ENCODE measurements at places on chromosomes 11 and 22.

- no peak for DNase-seq
Measured at GRCh38 chr22:27546157-27546935, 255.2 kb downstream of the MN1 start.

DNA sequence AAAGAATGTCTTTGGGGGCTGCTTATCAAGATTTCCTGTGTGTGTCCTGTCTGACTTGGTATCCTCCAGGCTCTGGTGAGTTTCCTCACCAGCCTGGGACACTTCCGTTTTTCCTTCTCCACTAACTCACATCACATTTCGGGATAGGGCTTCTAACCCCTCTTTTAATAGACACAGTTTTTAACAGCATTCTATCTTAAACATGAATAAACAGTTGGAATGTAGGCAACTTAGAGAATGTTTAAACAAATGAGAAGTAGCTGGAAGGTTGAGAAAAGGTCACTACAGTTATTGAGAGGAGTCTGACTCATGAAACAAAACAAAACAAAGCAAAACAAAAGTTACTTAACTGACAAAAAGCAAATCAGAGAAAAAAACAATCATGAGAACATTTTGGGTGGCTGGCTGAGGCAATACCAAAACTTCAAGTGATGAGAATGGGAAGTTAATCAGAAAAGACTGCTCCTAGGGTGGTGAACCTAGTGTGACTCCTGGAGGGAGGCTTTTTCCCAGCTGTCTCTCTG, 64.7 kb upstream of the CTSC start:
- no peak for DNase-seq

GRCh38 chr22:40190501-40190900, 12.8 kb downstream of the TNRC6B start:
- DNase-seq, result no peak

DNA sequence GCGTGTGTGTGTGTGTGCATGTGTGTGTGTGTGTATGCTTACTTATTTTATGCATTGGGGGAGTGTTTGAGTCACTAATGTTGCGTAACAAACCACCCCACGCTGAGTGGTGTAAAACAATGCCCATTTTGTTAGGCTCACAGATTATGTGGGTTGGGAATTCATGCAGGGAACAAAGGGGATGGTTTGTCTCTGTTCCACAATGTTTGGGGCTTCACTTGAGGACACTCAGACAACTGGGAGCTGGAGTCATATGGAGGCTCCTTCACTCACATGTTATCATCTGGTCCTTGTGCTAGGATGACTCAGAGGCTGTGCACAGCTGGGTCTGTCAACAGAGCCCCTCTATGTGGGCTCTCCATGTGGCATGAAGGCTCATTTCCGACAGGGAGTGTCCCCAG, 51.3 kb upstream of the LARGE1 start:
- no peak for DNase-seq

DNA sequence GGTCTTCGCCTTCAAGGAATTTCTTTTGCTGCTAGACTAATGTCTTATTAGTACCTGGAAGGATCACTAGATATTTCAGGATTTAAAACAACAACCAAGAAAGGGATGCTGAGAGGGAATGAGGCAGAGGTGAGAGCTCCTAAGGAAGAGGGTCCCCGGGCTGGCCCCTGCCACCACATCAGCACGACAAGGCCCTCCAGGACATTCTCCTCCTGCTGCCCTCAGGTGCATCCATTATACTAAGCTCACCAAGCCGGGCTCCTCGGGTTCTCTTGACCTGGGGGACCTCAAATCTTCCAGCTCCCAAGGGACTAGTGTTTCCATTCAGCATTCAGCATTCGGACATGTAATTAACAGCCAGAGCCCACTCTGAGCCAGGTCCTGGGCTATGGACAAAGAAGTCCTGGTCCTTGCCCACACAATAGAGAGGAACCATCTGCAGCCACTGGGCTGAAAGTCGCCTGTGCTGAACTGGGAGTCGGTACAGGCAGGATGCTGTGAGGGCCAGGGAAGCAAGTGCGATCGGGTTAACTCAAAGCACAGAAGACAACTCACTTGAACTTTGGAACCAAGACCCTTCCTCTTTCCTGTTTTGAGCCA, 29.4 kb upstream of the OAF start:
- DNase-seq, result no peak

GRCh38 chr22:19291218-19291579, 320 bp downstream of the CLTCL1 start:
- DNase-seq, result peak; percentile 29

DNA sequence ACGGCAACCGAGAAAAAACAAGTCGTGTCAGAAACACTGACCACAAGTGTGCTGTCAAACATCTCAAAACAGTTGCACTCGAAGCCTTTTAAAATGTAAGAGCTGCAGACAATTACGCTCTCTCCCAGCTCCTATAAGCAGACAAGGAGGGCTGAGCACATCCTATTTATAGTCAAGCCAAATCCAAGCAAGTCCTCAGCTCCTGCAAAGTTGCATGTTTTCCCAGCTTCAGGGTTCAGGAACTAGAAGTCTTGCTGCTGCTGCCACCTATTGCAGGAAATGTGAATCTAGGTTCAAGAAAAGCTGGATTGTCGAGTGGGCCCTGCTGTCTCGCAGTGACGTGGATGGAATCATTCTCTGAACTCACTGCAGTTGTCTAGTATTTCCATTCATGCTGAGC, 15.5 kb downstream of the EFCAB6 start:
- DNase-seq, result no peak

DNA sequence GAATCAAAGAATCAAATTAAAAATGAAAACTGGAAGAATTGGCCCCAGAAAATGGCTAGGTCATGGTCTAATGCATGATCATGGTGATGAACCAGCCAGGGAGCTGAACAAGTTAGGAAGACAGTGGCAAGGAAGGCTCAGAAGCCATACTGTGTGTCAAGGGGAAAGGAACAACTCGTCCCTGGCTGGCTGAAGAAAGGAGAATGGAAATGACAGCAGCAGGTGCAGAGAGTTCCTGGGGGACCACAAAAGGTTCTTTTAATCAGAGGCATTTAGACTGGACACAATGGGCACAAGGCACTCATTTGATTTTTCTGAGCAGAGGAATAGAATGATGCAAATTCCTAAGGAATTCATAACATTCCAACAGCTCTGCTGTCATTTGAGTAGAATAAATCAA, 209.9 kb downstream of the LARGE1 start:
- DNase-seq, result no peak

DNA sequence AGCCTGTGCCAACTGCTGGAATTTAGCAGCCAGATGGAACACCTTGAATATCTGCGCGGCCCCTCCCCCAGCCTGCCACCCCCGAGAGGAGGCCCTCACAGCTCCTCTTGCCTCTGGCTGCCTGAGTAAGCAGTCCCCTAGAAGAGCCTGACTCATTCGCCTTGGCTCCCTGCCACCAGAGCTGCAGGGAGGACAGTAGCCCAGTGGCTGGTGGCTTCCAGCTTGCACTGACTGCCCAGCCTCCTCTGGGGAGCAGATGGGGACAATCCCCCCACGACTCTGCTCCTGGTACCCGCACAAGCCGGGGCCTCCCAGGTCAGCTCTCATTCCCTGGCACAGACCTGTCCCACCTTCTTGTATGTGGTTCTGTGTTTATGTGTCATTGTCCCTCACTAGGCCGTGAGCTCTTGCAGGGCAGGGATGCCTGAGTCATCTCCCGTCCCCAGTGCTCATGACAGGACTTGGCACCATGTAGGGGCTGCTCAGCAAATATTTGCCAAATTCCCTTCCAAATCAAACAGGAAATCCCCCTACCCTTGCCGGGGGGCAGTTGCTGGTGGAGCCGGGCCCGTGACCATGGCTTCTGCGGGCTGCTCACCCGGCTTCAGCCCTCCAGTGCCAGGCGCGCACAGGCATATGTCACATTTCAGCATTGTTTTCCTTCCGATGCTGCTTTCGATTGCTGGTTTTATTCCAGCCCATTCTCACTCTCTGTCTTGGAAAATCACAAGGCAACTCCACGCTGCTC, 43.6 kb downstream of the CACNG2 start:
- no peak for DNase-seq

- no peak for DNase-seq
Measured at GRCh38 chr11:68118706-68119448, 2.3 kb downstream of the CHKA start.

DNA sequence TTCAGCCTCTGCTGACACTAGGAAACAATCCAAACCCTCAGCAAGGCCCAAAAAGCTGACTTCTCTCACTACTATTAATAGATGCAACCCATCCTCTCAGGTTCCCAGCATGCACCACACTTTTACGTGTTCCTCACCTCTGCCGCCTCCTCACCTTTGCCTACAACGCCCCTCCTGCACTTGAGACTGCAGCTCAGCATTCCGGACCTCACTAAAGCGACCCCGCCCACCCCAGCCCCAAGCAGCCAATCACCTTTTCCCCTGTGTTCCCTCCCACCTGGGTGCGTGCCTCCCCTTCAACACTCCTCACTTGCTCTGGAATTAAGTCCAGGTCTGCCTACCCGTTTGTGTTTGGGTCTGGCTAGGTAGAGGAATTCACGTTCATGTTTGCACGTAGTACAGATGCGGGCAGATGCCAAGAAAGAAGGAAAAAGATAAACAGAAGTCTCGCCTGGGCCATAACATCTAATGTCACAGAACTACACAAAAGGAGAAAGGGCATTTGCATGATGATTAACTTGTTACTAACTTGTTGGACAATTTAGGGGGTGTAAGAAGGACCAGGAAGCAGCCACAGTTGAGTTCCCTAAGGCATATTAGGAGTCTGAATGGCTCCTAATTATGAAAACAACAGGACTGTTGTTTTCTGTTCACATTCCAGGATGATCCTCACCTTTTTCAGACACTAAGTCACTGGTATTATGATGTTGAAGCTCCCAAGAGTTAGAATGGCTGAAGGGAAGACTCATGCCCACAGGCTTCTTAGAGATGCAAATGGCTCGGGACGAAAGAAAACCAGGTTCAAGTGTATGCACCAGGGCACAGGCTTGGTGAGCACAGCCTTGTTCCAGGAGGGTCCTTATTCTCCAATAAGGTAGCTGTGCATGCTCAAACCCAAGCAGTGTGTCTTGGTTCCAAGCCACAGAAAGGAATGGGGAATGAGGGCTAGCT, 102.2 kb downstream of the MICAL3 start:
- DNase-seq, result no peak

DNA sequence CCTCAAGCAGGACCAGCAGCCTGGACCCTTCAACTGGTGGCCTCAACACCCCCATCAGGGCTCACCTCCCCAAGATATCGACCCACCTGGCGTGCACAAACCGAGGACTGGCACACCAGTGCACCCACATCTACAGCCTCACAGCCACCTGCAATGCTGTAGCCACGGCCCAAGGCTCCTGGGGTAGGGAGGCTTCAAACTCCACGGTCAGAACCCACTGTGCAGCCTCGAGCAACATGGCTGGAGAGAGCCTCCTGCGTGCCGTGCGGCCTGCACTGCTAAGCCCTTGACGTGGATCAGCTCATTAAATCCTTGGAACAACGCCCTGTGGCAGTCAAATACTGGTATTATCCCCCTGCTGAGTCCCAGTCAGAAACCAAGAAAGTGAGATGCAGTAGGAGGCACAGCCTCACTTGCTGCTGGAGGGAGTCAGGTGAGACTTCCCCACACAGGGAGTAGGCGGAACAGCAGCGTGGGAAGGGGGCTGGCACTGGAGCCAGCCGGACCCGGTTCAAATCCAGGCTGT, 4.6 kb downstream of the CARD10 start:
- DNase-seq, result no peak

GRCh38 chr22:22949953-22950352, 62.3 kb downstream of the IGLL5 start:
- DNase-seq, result no peak

DNA sequence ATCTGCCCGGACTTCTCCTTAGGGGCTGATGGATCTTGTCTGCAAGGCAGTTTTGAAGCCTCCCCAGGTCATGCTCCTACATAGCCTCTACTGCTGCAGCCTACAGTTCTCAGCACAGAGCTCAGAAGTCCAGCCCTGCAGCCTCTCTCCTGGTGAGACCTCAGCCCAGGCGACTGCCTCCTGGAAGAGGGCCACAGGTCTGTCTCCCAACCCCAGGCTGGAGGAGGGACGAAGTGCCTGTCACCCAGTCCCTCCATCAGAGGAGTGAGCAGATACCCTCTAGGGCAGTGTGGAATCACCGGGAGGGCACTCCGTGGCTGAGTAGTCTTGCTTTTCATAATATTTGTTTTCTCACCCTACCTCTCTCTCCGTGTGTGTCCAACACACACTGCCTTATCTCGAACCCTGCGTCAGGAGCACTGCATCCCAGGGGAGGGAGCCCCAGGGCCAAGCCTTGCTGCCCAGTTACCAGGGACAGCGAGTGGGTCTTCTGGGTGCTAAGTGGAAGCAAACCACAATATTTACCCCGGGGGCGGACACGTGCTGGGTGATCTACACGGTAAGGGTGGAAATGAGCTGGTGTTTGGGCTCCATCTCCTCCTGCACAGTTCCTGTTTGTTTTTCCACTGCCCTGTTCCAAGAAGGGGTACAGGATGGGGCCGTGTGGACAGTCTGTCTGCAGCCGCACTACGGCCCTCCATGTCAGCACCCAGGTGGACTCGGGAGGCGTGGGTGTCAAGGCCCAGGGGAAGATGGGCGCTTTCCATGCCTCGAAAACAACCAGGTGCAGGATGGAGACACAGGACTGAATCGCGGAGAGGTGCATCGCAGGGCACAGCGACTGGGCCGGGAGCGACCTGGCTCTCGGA, 133.7 kb upstream of the HSD17B12 start:
- DNase-seq, result no peak

GRCh38 chr22:42993651-42994275, 21.2 kb downstream of the PACSIN2 start:
- DNase-seq, result no peak

DNA sequence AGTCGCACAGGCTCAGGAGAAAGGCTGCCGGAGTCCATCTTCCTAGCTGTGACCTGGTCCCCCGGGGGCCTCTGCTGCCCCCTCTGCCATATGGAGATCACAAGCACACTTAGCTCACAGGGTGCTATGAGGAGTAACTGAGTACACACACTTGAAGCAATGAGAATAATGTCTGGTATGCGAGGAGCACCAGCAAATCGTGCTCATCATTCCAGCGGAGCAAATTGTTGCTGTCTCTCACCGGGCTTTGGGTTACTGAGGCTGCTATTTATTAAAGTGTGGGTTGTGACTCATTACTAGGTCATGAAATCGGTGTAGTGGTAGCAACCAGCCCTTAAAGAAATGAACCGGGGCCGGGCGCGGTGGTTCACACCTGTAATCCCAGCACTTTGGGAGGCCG, 48.1 kb upstream of the EIF3D start:
- no peak for DNase-seq

GRCh38 chr11:65390099-65390941, 3.9 kb downstream of the FRMD8 start:
- peak; percentile 30 for DNase-seq

DNA sequence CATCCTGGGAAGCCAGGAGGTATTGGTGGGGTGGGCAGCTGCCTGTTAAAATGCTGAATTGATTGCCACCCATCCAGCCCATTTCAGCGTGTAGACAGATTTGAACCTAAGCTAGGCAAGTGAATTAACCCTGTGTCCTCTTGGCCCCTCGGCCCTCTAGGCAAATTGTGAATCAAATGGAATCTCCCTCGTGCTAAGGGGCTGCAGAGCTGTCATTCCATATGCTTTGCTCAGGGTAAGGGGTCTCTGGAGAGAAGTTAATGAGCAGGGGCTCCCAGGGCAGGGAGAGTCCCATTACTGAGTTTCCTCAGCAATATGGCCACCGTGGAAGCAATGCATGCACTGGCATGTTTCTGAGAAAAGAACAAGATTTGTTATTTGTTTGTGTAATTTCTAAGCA, 117.7 kb upstream of the RCN1 start:
- DNase-seq, result no peak

- DNase-seq, result no peak
Measured at GRCh38 chr11:10309163-10310093, 4.6 kb downstream of the ADM start.

- no peak for DNase-seq
Measured at GRCh38 chr11:119493712-119494111, 70.7 kb upstream of the THY1 start.

Measured in neural crest cell (in vitro differentiated cells).